ENCODE measurements at places on chromosomes 12 and 14. TPM values are rescaled to one million over a fixed set of nuclear protein-coding genes. Genes with fewer than 3 reads are reported as not detected.

DNA sequence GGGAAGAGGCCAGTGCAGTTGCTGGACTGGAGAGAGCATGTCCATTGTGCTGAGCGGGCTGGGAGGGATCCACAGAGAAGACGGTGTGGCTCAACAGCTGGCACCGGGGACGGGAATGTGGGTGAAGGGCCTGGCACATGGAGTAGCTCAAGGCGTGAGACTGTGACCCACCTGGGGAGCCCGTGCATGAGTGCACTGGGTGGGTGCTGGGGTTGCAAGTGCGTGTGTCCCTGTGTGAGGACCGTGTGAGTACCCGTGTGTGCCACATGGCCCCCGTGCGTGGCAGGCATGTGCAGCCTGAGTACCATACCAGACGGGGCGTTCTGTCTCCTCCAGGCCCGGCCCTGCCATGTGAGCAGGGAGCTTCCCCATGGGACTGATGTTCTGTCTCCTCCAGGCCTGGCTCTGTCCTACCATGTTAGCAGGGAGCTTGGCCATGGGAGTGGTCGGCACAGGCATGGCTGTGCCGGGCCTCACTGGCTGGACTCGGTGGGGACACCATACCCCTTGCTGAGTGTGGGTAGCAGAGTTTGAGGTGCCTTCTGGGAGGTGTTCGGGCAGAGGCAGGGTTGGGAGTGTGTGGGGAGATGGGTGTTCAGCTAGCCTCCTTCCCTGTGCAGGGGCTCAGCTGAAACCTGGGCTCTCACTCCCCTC lies 234.4 kb downstream of the TMEM121 start:
- H3K36me3 ChIP-seq: no peaks in the 10 kb centered on the region
- peak; percentile 23 for DNase-seq
- H3K27ac ChIP-seq: no peak overlapping the region
- no peaks in the 10 kb centered on the region for H3K4me1 ChIP-seq

GRCh38 chr12:46357438-46358324 lies 14.9 kb downstream of the SLC38A2 start:
- H3K4me1 ChIP-seq: peaks cover 28% of the 10 kb centered on the region
- H3K27me3 ChIP-seq: no peaks in the 10 kb centered on the region
- peak overlapping the region; percentile 18 for H3K27ac ChIP-seq

DNA sequence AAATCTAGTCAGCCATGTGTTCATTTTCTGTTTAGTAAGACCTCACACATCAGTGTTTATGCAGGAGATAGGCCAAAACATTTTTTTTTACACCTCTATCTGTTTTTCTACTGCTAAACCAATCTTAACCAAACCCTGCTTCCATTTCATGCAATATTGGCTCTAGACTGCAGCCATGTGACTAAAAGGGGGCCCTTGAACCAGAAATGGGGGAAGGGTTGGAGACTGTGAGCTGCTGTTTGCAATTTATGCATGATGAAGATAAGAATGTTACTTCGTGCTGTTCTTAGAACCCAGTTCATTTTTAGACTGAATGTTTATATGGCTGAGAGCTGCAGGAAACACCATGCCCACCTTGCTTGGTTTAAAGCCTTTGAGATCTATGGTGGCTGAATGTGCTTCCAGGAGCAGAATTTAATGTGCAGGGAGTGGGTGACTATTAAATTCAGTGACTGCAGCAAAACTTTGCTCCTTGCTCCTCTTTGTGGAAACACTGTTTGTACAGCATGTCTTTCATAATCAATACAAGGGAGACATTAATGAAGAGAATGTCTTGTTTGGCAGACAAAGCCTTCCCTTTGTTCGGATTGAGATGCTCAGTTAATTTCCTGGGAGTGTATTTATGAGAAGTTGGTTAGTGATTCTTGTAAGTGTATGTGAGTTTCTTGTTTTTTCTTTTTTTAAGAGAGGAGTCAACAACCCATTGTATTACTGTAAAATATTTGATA lies 53.6 kb downstream of the CHST11 start:
- H3K4me3 ChIP-seq: peak overlapping the region; percentile 58
- H3K36me3 ChIP-seq: peaks cover 64% of the 10 kb centered on the region
- H3K27me3 ChIP-seq: no peaks in the 10 kb centered on the region
- DNase-seq: no peak

- no peak overlapping the region for H3K27ac ChIP-seq
- no peak overlapping the region for H3K4me3 ChIP-seq
- peaks cover 9% of the 10 kb centered on the region for H3K4me1 ChIP-seq
- no peaks in the 10 kb centered on the region for H3K36me3 ChIP-seq
- no peak for DNase-seq
These were observed 5.4 kb downstream of the KRT6B start for GRCh38 chr12:52446367-52447045.

DNA sequence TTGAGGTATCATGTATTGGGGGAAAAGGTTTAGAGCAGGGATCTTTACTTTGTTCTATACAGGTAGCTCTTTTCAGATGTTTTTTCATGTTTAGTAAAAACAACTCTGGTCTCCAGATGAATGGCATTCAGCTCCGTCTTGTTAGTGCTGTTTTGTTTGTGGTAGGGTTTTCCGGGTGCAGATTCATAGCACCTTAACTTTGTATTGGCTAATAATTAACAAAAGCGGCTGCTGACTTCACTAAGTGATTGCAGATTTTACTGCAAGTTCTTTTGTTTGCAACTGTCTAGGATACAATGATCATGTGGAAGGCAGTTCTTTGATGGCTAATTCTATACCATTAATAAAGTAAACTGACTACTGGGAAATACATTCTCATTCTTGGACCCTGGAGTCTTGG lies 32.2 kb upstream of the BHLHE41 start:
- H3K27ac ChIP-seq: no peak overlapping the region
- H3K36me3 ChIP-seq: no peaks in the 10 kb centered on the region
- H3K4me1 ChIP-seq: no peaks in the 10 kb centered on the region

DNA sequence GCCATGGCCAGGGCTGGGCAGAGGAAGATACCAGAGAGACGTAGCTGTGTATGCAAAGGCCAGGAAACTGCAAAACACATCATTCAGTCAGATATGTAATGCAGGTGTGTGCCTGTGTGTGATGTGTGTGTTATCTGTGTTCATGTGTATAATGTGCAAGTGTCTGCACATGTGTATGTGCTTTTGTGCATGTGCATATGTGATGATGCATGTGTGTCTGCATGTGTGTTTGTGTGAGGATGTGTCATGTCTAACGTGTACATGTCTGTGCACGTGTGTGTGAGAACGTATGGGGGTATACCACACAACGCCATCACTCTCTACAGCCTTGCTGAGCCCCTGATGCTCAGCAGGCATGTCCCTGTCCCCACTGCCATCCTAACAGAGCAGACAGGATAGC lies 9.7 kb downstream of the DIO3 start:
- H3K4me3 ChIP-seq: no peak overlapping the region
- no peak for DNase-seq
- H3K36me3 ChIP-seq: no peaks in the 10 kb centered on the region
- peaks cover 30% of the 10 kb centered on the region for H3K27me3 ChIP-seq
- no peaks in the 10 kb centered on the region for H3K4me1 ChIP-seq

- no peaks in the 10 kb centered on the region for H3K36me3 ChIP-seq
- no peak overlapping the region for H3K27ac ChIP-seq
- H3K27me3 ChIP-seq: peaks cover 24% of the 10 kb centered on the region
These were observed 378.9 kb downstream of the RGS6 start for GRCh38 chr14:72311116-72311515.

- H3K4me3 ChIP-seq: peak overlapping the region; percentile 87
- H3K36me3 ChIP-seq: peaks cover 8% of the 10 kb centered on the region
- no peaks in the 10 kb centered on the region for H3K27me3 ChIP-seq
- peaks cover 75% of the 10 kb centered on the region for H3K4me1 ChIP-seq
- peak; percentile 36 for DNase-seq
- peak overlapping the region; percentile 95 for H3K27ac ChIP-seq
These were observed 21.5 kb downstream of the RIN3 start for GRCh38 chr14:92534932-92535643.

DNA sequence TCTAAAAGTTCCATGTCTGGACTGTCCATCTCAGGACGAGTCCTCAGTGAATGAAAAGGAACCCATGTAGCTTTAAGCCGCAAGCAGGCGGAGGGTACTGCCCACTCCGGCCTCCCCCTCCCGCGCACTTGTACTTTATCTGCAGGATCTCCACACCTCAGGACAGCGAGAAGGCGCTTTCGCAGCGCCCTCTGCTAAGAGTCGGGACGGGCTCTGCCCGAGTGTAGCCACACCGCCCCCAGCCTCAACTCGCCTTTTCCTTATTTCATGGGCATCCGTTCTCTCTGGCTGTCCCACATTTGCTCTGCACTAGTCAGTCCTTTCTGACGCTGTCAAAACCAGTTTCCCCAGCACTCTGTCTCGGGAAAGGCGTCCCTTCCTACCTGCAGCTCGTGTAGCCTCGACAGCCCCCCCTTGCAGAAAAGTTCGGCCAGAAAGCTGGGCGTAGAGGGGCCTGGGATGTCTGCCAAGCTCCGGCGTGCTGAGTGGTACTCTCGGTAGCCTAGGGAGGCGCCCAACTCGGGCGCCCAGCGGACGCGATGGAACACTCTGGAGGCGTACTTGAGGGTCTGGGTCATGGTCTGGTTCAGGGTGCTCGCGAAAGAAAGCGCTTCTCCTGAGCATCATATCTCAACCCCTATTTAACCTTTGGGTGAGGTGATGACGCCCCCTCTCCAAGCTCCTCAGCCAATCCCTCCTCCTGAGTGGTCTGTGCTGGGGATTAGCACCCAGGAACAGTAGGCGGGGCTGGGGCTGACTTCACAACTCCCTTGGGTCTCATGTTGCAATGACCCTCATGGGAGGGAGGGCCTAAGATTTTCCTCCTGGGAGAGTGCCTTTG lies at the start of gene CYP27B1:
TSS of gene CYP27B1 (minus strand) at position 615 of the 841 bp plus-strand sequence. CDS start at position 578, 37 bp downstream.
- peaks cover 11% of the 10 kb centered on the region for H3K27me3 ChIP-seq
- no peak for DNase-seq
- peaks cover 23% of the 10 kb centered on the region for H3K4me1 ChIP-seq

- no peak for DNase-seq
- no peak overlapping the region for H3K4me3 ChIP-seq
- no peak overlapping the region for H3K27ac ChIP-seq
- H3K36me3 ChIP-seq: no peaks in the 10 kb centered on the region
These were observed 252.9 kb downstream of the PRKD1 start for GRCh38 chr14:29674566-29675285.

GRCh38 chr12:120851444-120851843 lies 52.7 kb downstream of the SPPL3 start:
- DNase-seq: no peak
- H3K4me3 ChIP-seq: no peak overlapping the region
- peaks cover 2% of the 10 kb centered on the region for H3K36me3 ChIP-seq
- no peaks in the 10 kb centered on the region for H3K27me3 ChIP-seq

- H3K36me3 ChIP-seq: no peaks in the 10 kb centered on the region
- no peaks in the 10 kb centered on the region for H3K4me1 ChIP-seq
- no peak overlapping the region for H3K27ac ChIP-seq
- peaks cover 4% of the 10 kb centered on the region for H3K27me3 ChIP-seq
These were observed 117.8 kb downstream of the PAH start for GRCh38 chr12:102799229-102799628.

GRCh38 chr14:66782853-66783252 lies 274.9 kb downstream of the GPHN start:
- no peak for DNase-seq
- H3K36me3 ChIP-seq: peaks cover 4% of the 10 kb centered on the region
- no peaks in the 10 kb centered on the region for H3K27me3 ChIP-seq
- H3K27ac ChIP-seq: no peak overlapping the region
- H3K4me3 ChIP-seq: no peak overlapping the region

- no peak for DNase-seq
- H3K27ac ChIP-seq: peak overlapping the region; percentile 17
- peak overlapping the region; percentile 18 for H3K4me3 ChIP-seq
- peaks cover 13% of the 10 kb centered on the region for H3K36me3 ChIP-seq
- H3K4me1 ChIP-seq: peaks cover 13% of the 10 kb centered on the region
These were observed 54.0 kb downstream of the TRAF3 start for GRCh38 chr14:102831163-102831804.

GRCh38 chr12:70721216-70721615 lies 84.0 kb upstream of the PTPRB start:
- H3K27me3 ChIP-seq: peaks cover 22% of the 10 kb centered on the region
- H3K4me1 ChIP-seq: peaks cover 2% of the 10 kb centered on the region
- no peak for DNase-seq
- H3K36me3 ChIP-seq: no peaks in the 10 kb centered on the region
- no peak overlapping the region for H3K27ac ChIP-seq

GRCh38 chr14:81684696-81685095 lies 151.0 kb upstream of the SEL1L start:
- no peak overlapping the region for H3K4me3 ChIP-seq
- H3K27me3 ChIP-seq: no peaks in the 10 kb centered on the region
- H3K36me3 ChIP-seq: no peaks in the 10 kb centered on the region
- no peak for DNase-seq
- no peaks in the 10 kb centered on the region for H3K4me1 ChIP-seq
- no peak overlapping the region for H3K27ac ChIP-seq

The DNAH10 gene
- total RNA-seq: 0.28 TPM

The C12orf54 gene
- not detected for total RNA-seq

The DDN gene
- 0.20 TPM for total RNA-seq

The CAPZA3 gene
- not detected for total RNA-seq

The PFDN5 gene
- total RNA-seq: 425 TPM

The ZC2HC1C gene
- total RNA-seq: 0.69 TPM

The SRGAP1 gene
- total RNA-seq: 0.08 TPM

The TOMM20L gene
- not detected for total RNA-seq

The CCND2 gene
- total RNA-seq: 438 TPM
